Epithelial cell of umbilical artery (primary cell): ENCODE measurements at places on chromosomes 16 and 17. TPM values are rescaled to one million over a fixed set of nuclear protein-coding genes. Genes with fewer than 3 reads are reported as not detected.

FOXJ1 gene
- total RNA-seq, result not detected in 2 replicates

TMEM88 gene
- total RNA-seq, result 27.0 and 44.8 TPM in 2 replicates

GLIS2 gene
- total RNA-seq, result 0.91 and 1.3 TPM in 2 replicates

KRT33B gene
- not detected in 2 replicates for total RNA-seq

ABCC12 gene
- not detected in 2 replicates for total RNA-seq

METTL16 gene
- total RNA-seq, result 16.9 and 17.2 TPM in 2 replicates

BMERB1 gene
- 28.0 and 29.6 TPM in 2 replicates for total RNA-seq

CMTM2 gene
- not detected in 2 replicates for total RNA-seq

CD300E gene
- total RNA-seq, result not detected in 2 replicates

FADS6 gene
- not detected in 2 replicates for total RNA-seq

GDPD3 gene
- total RNA-seq, result 0.32 and 0.61 TPM in 2 replicates

CES2 gene
- total RNA-seq, result 12.0 and 17.5 TPM in 2 replicates

RND2 gene
- total RNA-seq, result under 0.01 and 0.46 TPM in 2 replicates

MAPT gene
- total RNA-seq, result under 0.01 TPM in 1 of 2 replicates, not detected in the other

HERPUD1 gene
- total RNA-seq, result 39.0 and 52.6 TPM in 2 replicates

CCL8 gene
- not detected in 2 replicates for total RNA-seq

CCL15 gene
- not detected in 2 replicates for total RNA-seq

MYOCD gene
- not detected in 2 replicates for total RNA-seq
